ENCODE measurements at places on chromosomes 12 and 14.

GRCh38 chr14:63344336-63344735 is 25.6 kb upstream of the GPHB5 start:
- no peak for DNase-seq

GRCh38 chr14:39140170-39140569 is 26.0 kb downstream of the GEMIN2 start:
- DNase-seq: no peak

DNA sequence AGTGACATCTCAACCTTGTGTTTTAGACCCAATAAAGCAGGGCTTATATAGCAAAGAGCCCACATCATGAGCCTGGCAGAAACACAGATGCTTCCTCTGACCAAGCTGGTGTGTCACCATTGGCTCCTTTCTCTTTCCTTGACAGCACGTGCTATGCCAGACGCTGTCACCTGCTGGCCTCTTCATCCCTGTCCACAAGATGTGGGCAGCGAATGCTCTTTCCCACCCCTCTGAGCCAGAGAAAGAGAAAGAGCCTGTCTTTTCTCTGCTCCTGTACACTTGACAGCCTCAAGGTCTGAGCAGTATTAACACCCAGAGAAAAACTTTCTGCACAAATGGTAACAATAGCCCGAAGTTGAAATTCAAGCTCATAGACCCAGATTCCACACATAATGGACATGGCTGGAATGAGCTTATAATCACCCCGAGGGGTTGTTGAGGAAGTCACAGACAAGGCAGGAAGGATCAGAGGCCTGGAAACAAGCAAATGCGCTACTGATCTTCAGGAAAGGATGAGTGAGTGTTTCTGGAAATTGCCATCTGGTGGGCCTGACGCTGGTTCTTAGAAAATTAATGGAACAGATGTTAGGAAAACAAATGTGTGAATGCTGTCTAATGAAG is 8.9 kb downstream of the TGFB3 start:
- no peak for DNase-seq

GRCh38 chr14:63322897-63323573 is 4.3 kb upstream of the GPHB5 start:
- DNase-seq: no peak

DNA sequence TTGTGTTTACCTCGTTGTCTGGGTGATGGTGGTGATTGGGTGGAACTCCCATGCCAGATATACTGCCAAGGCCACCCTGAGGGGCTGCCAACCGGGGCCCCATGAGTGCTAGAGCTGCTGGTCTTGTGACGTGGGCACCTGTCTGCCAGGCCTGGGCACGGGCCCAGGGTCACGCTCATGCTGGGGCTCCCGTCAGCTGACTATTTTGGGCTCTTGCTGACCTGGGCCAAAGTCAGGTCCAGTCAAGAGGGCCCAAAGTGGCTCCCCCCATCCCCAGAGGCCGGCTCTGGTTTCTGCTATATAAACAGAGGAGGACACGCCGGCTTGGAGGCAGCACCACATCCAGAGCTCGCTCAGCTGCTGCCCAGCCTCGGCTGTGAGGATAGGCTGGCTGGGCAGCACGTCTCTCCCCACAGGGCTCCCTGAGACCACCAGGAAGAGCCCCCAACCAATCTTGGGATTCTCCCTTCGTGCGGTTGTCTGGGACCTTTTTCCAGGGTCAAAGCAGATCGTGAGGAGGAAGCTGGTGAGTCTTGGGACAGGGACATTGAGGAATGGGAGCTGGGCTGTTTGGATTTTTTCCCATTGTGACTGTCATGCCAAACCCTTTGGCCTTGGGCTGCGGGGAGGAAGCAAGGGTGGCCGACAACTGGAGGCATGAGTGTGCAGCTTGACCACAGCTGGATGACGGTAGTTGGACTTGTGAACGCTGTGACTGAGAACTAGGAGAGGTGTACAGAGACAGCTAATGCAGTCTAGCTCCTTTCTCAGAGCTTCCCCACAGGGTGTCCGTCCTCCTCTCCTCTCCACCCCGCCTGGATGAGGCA is 7.6 kb upstream of the NR4A1 start:
- DNase-seq: no peak
